ENCODE measurements at places on chromosomes 12 and 14.

DNA sequence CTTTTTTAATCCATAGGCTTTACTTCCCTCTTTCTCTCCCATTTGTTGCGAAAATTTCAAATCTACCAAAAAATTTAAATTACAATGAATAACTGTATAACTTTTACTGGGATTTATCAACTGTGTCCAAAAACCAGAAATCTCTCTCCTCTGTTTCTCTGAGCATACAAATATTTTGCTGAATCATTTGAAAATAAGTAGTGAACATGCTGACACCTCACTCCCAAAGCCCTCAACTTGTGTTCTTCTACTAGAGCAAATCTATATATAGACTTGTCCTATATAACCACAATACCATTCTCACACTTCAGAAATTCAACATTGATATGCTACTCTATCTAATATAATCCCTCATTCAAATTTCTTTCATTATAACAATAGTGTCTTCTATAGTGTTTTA, 53.1 kb downstream of the SLCO1C1 start:
- no peak for DNase-seq

- no peak for DNase-seq
Observed at GRCh38 chr12:82124711-82125380, 233.3 kb downstream of the CCDC59 start.

- no peak for DNase-seq
Observed at GRCh38 chr14:74141703-74142102, 56.9 kb downstream of the LIN52 start.

- DNase-seq, result no peak
Observed at GRCh38 chr14:90773196-90773486, 43.1 kb downstream of the TTC7B start.

- no peak for DNase-seq
Observed at GRCh38 chr12:89988188-89988915, 279.7 kb upstream of the ATP2B1 start.

Data from stimulated activated CD4-positive, alpha-beta T cell treated with anti-CD3 and anti-CD28 coated beads, Interleukin-1b, Interleukin-23, amount 100 ng/mL, for 1 hour (primary cell).